ENCODE measurements at places on chromosomes 1 and 21.

DNA sequence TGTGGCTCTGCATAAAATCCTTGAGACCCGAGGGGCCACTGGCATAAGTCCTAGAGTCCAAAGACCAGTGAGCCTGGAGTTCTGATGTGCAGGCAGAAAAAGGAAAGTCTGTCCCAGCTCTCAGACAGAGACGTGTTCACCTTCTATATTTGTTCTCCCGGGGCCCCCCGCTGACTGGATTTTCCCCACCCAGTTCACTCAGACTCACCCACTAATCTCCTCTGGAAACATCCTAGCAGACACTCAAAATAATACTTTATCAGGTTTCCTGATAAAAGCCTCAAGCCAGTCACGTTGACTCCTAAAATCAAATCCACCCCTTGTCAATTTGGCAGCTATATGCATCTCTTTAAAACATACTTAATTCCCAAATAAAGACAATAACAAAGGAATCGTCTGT is 1084.2 kb upstream of the NCAM2 start:
- no peak for DNase-seq

- DNase-seq, result no peak
These were observed 44.0 kb downstream of the ETS2 start for GRCh38 chr21:38849776-38850175.

- DNase-seq, result no peak
These were observed 656.7 kb downstream of the AJAP1 start for GRCh38 chr1:5311147-5311546.

- no peak for DNase-seq
These were observed 26.1 kb upstream of the MTMR11 start for GRCh38 chr1:149962736-149963135.

- DNase-seq, result no peak
These were observed 10.5 kb downstream of the KIAA1614 start for GRCh38 chr1:180923021-180923841.

Data from suppressor macrophage treated with lipopolysaccharide for 1 hour (primary cell).